ENCODE measurements at places on chromosomes 7 and 10.

DNA sequence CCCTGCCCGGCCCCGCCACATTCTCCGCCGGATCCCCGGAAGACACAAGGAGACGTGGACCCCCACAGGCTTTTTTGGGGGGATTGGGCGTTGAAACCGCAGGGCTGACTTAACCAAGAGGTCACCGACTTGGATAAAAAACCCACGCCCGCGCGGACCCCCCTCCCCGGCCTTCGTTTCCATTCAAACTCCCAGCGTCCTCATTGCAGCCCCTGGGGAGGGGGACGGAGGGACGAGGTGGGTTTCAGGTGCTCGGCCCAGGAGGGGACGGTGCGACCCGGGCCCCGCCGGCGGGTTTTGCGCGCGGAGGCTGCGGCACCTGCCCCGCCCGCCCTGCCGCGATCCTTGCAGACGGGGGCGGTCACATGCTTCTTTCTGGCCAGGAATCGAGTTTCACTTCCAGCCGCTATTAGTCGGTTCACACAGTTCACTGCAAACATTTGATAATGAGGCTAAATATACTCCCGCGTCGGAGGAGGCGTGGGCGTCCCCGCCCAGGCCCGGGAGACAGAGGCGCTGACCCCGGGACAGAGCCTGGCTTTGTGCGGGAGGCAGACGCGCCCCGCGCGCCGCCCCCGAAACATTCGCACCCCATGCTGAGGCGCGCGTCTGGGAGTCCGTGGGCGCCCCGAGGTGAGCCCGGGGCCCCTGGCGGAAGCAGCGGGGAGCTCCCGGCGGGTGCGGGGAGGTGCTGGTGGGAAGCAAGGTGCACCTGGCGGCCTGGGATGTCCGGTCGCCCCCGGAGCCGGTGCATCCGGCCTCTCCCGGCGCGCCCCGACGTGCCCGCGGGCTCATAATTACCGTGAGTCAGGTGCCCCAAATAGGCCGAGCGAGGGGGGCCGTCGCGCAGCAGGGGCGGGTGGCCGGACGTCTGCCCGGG is 2.7 kb upstream of the PDGFA start:
- DNase-seq, result peak; percentile 56

- no peak for DNase-seq
These were observed 605.4 kb downstream of the INHBA start for GRCh38 chr7:41097501-41097900.

DNA sequence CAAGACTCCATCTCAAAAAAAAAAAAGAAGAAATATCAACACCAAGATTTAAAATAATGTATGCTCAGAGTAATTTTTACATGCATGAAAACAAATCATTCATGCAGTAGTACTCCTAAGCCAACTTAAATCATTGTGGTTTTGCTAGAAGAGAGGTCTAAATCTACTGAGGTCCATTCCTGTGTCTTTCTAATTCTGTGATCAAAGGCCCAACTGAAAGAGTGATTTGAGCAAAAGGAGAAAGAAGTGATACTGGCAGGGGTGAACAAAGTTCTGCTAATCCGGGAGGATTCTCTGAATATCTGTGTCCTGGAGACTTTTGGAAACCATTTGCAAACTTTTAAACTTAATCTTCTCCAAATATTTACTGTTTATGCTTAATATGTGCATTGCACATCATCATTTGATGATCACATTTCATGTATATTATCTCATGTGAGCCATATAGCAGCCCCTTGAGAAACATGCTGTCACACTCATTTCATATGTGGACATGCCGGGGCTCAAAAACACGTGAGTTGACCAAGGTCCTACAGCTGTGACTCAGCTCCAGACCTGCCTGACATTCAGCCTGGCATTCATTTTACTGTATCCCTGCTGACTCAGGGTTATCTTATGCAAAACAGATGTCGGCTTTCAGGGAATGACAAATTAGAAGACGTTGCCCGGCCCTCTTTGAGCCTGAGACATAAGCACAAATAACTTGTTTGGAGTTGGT is 76.4 kb downstream of the FAM107B start:
- peak; percentile 11 for DNase-seq

DNA sequence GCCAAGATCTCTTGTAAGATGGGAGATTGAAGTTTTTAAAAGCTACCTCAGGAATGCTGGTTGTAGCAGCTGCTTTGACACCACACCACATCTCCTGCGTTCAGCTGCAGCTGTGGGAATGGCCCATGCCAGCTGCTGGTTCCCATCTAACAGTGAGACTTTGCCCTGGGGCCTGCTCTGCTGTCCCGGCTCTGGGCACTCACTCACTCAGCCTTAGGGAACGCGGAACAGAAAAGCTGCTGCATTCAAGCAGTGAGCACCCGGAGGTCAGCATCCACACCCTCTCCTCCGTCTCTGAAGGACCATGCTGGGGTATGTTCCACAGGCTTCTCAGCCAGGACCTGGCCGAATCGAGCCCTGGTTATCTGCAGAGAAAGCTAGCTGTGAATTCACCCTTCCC is 197.1 kb upstream of the CXCL12 start:
- DNase-seq, result no peak

GRCh38 chr10:91621483-91622113 is 11.3 kb downstream of the PPP1R3C start:
- DNase-seq, result no peak

DNA sequence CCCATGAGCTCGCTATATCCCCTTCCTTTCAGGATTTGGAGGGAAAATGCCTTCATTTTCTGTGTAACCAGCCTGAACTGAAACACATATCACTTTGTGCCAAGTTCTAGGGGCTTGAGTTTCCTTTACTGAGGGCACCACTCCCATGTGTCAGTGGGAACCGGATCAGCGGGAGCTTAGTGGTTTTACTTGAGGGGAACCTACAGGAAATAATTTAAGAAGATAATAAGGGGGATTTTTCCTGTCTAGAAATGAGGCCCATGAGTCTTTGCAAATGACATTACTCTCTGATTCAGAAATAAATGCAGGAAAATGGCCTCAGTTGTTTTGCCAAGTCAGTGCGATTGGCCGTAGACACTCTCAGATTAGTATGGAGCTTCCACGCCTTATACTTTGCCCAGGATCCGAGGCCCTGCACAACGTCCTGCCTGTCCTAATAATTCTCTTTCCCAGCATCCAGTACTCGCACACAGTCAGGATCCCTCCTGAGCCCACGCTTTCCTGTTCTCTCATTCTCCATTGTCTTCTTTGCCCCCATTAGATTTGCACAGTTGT is 86.4 kb upstream of the LYZL1 start:
- no peak for DNase-seq

DNA sequence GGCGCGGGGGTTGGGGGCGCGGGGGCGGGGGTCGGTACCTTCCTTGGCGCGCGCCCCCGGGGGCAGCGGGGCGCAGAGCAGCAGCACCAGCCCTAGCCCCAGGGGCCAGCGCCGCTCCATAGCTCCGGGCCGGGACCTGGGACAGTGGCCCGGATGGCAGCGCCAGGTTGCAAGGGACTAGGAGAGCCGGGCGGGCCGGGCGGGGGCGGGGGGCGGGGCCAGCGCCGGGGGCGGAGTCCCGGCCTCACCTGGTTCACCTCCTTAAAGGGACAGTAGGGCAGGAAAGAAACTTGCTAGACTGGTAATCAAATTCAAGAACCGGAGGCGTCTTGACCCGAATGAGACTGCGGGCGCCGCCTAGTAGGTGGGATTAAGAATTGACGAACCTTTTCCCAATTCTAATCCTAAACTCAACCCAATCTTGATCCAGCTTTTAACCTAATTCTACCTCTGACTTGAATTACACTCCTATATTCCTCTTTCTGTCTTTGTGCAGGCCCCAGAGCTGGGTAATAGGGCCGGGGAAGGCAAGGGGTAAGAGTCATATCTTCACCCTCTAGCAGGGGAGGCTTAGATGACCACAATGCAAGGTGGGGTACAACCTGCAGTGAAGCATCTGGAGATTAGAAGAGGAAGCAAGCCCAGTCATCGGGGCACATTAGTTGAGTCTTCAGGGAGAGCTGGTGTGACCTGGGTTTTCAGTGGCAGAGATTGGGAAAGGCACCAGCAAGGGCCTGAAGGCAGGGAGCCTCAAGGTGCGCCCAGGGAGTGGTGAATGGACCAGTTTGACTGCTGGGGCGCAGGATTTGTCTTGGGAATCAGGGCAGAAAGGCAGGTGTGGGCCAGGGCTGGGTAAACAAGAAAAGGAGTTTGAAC is at the start of gene EPHA1:
Gene EPHA1, minus strand, starts transcription at position 171 of the 876 bp plus-strand sequence. Its CDS starts 51 bp downstream, at position 120.
- no peak for DNase-seq

DNA sequence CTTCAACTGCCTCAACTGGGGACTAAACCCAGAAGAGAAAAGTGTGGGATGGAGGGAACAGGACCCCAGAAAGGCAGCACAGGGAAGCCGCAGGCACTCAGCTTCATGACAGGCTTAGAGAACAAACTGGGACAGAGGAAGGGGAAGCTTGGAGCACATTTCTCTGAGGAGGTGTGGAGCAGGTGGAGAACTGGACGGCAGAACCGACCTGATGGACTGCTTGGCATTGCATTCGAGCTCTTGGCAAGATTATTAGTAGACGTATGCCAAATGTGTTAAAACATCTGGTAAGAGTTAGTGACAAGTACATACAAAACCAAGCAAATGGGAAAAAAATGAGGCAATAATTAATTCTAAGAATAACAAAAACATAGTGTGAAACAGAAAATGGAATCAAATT is 335.7 kb downstream of the SFMBT2 start:
- no peak for DNase-seq

- DNase-seq, result no peak
These were observed 64.4 kb upstream of the ITGA8 start for GRCh38 chr10:15783941-15784636.

GRCh38 chr10:35040760-35041501 is 49.2 kb downstream of the CUL2 start:
- DNase-seq, result no peak

DNA sequence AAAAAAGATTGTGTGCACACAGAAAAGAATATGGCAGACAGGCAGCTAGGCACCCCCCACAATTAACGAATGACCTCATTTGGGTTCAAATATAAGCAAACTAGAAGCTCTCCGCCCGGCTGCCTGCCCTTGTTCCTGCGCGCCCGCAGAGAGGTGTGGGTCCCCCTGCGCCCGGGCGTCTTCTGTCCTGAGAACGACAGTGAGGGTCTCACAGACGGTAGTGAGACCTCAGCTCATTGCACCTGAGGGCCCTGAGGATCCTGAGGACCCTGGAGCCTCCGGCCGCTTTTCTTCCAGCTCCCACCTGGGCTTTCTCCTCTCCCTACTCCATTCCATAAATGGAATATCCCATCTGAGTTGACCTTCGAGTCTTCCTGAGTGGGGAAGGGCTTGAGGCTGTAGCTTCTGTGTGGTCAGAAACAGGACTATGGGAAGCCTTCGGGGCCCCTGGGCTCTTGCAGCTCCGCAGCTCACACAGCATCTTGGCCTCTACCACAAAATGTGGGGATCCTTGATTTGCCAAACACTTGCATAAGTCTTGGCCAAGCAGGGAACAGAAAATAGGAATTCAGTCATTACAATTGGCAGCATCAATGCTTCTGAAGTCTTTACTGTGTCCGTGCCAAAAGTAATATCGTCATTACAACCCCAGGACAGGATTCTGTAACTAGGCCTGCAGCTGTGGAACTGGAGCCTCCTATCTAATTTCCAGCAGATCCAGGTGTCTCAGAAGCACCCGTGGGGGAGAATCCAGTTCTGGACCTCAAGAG is 43.8 kb downstream of the JAKMIP3 start:
- no peak for DNase-seq

DNA sequence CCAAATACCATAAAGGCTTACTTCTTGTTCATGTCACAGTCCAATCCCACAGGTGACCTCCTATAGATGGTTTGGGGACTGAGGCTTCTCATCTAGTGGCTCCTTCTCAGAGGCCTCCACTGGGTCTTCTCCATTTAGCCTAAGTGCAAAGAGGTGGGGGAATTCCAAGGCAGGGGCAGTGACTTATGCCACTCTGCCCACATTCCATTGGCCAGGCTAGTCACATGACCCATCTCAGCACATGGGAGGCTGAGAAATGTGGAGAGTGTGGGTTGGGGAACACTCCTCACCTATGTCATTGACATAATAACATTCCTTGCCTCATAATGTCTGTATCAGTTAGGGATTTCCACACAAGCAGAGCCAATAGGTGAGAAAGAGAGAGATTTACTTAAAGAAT is 104.3 kb upstream of the PLXNA4 start:
- DNase-seq, result no peak

All from HTR-8/SVneo (cell line).